ENCODE measurements at places on chromosomes 5 and 9.
A peak's percentile ranks its signal among the peaks of the same experiment; 100 is the strongest.

GRCh38 chr5:125140855-125141254 lies 394.4 kb upstream of the ZNF608 start:
- no peak for DNase-seq

DNA sequence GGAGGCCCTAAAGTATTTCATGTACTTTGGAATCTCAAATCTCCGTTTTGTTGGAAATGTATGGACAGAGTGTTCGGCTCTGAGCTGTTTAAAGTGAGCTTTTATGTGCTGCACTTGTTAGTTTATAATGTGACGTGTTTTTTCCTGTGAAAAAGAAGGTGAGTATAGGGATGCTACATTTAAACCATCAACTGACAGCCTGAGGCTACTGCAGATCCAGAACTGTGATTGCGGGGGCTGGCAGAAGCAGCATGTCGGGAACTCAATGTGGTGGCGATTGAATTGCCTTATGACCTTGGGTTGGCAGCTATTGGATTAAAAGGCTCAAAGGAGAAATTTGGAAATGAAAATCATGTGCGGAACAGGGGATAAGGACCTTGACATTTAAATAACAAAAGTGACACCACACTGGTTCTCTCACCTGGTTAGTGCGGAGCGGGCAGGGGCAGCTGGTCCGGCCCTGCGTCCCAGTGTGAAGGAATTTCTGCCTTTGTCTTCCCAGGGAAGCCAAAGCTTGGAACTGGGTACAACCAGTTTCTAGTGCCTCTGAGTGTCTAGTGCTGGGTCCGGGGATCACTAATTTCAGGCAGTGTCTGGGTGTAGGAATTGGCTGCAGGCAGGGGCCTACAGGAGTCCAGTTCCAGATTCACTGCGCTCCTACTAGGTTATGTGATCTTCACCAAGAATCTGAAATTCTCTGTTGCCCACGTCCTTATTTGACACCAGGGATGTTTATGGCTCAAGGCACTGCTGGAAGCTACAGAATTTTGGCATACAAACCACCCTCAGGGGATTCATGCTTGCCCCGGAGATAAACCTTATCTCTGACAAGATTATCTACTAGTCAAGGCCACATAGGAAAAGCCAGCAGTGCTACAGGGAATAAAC lies 120.7 kb upstream of the ERCC6L2 start:
- no peak for DNase-seq

DNA sequence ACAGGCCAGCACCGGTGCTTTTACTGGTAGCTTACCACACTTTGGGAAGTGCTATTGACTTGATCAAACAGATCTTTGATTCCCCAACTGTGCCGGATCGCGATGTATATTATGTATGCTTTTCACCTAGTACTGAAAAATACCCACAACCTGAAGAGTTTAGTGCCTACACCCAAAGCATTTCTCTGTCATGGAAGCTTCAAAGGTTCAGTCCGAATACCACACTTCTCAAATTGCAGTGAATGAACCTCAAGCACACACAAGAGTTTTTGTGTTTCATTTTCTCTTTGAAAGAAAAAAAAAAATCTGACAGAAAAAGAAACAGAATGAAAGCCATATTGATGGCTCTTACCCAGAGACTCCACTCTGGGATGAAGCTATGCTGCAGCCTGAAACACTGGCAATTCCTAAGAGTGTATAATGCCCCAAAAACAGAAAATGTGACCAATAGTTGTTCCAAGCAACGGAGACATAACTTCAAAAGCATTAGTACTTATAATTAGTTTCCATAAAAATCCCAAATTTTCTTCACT lies 100.9 kb downstream of the EBF1 start:
- DNase-seq = no peak

DNA sequence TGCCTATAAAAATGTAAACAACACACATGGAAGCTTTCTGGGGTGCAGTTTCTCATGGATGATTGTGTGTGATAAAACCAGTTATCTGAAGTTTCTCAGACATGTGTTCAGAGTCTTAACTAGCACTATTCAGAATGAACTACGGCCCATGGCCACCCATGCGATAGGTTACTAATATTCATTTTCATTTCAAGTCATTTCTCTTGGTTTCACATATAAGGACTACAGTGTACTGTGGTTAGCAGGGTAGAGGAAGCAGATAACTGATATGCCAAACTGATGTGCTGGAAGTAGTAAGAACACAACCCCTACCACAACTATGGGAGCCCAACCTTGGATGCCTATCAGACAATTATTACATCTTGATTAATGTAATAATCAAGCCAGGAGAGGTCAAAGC lies 372.1 kb downstream of the DTWD2 start:
- DNase-seq = no peak

GRCh38 chr5:174575043-174575442 lies 149.3 kb upstream of the MSX2 start:
- no peak for DNase-seq

GRCh38 chr5:148457183-148457620 lies 73.4 kb downstream of the FBXO38 start:
- DNase-seq = no peak

DNA sequence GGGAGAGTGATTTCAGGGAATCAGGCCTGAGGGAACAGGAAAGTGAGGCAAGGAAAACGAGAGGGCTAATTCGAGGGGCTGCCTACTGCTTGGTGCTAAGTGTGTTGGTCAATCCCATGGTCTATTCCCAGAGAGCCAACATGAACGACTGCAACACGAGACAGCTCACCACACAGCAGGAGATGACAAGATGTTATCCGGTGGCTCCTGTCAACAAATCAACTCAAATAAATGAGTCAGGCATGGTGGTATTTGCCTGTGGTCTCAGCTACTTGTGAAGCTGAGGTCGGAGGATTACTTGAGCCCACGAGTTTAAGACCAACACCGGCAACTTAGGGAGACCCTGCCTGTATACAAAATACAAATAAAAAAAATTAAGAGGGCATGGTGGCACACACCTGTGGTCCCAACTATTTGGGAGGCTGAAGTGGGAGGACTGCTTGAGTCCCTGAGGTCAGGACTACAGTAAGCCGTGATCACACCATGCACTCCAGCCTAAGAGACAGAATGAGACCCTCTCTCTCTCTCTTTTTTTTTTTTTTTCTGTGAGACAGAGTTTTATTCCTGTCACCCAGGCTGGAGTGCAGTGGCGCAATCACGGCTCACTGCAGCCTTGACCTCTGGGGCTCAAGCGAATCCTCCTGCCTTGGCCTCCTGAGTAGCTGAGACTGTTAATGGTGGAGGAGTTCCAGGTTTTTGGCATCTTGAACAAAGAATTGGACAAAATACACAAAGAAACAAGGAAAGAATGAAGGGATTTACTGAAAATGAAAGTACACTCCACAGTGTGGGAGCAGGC lies 9.0 kb upstream of the FAF2 start:
- no peak for DNase-seq

GRCh38 chr5:149700347-149700746 lies 29.8 kb upstream of the PPARGC1B start:
- DNase-seq = no peak

DNA sequence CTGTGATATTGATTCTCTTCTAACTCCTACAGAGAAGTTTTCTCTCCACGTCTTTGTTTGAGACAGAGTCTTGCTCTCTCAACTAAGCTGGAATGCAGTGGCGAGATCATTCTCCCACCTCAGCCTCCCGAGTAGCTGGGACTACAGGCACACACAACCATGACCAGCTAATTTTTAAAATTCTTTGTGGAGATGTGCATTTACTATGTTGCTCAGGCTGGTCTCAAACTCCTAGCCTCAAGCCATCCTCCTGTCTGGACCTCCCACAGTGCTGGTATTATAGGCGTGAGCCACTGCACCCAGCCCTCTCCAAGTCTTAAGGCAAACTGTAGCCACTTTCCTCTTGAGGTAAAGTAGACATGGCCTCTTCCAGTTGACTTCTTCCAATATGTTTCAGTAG lies 72.2 kb downstream of the SNX18 start:
- DNase-seq = no peak

GRCh38 chr5:180873615-180874520 lies 12.8 kb upstream of the ZFP62 start:
- DNase-seq = peak; percentile 5

DNA sequence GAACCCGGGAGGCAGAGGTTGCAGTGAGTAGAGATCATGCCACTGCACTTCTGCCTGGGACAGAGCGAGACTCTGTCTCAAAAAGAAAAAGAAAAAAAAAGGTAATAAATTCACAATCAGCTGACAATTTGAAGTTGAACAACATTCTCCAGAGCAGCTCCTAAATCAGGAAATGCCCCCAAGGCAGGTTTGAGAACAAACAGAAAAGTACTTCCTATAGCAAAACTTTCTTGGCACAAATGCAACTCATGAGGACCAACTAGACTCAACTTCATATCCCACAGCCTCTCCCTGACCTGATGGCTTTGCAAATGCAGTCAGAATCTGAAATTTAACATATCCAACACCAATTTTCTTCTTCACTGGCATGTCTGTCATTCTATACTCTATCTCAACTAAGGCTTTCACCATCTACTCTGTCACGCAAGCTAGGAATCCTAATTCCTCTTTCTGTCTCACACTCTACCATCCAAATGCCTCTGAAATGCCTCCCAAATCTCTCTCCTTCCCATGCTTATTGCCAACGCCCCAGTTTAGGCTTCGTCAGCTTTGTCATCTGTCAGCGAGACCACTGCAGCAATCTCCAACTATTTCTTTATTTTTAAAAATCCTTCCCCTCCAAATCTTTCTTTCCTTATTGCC lies 113.3 kb downstream of the MAPKAP1 start:
- DNase-seq = no peak

GRCh38 chr9:133823189-133824105 lies 85.3 kb upstream of the SARDH start:
- no peak for DNase-seq

DNA sequence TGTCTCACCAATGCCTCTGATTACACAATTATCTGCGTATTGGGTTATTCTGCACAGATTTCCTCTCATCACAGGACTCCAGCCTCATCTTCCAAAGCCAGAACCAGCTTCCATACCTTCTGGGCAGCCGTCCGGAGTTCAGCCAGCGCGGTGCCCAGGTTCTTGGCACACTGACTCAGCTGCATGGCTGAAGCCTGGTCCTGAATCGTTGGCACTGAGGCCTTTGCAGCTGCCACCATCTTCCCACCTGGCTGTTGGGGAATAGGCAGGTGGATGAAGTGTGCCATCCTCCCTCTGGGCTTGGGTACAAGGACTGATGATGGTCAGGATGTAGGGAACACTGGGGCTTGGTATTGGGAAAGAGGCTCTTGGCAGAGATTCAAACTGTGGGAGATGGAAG lies 17.9 kb downstream of the TLN1 start:
- DNase-seq = no peak

DNA sequence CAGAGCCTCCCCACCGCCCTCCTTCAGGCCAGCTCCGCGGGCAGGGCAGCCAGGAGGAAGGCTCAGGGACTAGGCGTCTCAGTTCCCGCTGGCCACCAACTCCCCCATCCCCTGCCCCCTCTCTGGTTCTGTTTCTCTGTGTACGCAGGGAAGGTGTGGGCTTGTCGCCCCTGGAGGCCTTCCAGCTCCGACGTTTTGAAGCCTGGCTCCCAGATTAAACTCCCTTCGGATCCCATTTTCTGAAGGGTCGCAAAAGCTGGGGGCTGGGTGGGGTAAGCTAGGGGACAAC lies 346 bp downstream of the ATOX1 start:
- no peak for DNase-seq

DNA sequence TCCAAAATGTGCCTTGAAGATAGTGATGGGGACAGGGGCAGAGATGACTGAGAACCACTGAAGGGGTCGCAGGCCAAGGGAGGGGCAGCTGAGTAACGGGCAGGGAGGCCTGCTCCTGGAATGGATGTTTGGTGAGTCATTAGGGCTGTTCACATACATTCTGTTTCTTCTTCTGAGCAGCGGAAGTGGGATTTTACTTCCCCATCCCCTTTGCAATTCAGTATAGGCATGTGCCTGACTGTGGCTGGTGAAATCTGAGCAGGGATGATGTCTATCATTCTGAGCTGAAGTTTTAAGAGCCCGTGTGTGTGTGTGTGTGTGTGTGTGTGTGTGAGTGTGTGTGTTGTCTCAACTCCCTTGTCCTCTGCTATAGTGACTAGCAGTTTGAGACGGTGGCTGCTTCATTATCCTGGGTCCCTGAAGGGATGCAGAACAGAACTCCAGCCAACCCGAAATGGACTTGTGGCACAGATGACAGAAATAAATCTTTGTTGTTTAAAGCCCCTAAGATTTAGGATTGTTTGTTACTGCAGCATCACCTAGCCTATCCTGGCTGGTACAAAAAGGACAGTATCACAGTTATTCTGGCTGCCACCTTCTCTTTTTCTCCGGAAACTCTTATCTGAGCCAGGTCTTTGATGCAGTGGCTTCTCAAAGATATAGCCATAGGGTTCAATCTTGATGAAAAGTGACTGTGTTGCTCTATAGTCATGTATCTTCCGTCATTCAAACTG lies 29.2 kb upstream of the TGFBI start:
- DNase-seq = no peak

DNA sequence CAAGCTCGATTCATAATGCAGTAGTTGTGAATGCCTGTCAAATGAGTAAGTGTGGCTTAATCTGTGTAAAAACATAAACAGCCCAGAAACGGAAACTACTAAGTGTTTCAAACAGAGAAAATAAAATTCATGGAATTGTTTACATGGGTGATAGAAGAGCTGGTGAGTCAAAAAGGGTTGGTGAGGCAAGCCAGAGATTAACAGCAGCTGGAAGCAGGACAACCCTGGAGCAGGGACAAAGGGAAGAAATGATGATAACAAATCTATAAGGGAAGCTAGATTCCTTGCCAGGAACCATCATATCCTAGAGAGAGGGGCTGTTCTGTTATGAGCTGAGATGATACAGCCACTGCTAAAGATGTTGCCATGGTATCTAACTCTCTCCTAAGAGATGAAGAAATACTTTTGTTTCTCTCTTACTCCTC lies 18.0 kb upstream of the PRR16 start:
- no peak for DNase-seq

DNA sequence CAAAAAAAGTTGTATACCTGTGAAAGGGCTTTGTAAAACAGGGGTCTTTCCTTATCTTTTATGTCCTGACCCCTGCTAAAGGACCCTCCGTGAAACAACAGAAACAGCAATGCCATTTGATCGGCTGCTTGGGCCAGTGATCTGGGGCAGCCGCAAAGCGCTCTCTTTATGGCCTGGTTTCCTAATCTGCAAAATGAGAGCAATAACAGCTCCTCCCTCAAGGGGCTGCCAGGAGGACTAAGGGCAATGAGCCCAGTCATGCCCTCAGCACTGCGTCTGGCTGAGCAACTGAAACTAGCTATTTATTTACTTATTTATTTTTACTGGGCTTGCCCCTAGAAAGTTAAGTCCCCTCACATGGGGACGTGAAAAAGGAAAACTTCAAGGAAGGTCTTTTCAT lies 18.3 kb downstream of the CMBL start:
- DNase-seq = no peak

DNA sequence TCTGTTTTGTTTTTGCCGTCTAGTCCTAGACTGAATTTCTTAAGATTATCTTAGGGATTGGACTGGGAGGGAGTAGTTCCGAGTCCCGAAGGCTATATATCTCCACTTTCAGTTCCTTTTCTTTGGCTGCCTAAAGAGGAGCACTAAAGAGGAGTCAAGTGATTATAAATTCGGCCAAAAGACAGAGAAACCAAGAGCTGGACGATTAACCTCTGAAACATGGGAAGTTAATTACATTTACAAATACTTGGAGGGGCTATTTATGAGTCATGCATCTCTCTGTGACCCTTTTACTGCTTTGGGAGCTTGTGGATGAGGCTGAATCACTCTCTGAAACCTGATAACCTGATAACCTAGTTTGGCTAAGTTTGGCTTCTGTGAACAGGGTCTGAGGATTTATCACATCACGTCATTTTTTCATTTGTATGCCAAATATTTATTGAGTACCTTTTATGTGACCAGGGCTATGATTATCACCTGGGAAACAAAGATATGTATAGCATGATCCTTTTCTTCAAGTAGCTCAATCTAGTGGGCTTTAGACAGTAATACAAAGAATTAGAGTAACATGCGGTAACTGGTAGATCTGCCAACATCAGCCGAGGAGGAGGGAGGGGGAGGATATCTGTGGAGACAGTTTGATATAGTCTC lies 180.9 kb downstream of the CD180 start:
- DNase-seq = no peak

All from stimulated activated CD4-positive, alpha-beta T cell treated with anti-CD3 and anti-CD28 coated beads, Interleukin-1b, Interleukin-23, amount 100 ng/mL, for 48 hours (primary cell).